RWPE1 (cell line): ENCODE measurements at places on chromosomes 16 and 17.

DNA sequence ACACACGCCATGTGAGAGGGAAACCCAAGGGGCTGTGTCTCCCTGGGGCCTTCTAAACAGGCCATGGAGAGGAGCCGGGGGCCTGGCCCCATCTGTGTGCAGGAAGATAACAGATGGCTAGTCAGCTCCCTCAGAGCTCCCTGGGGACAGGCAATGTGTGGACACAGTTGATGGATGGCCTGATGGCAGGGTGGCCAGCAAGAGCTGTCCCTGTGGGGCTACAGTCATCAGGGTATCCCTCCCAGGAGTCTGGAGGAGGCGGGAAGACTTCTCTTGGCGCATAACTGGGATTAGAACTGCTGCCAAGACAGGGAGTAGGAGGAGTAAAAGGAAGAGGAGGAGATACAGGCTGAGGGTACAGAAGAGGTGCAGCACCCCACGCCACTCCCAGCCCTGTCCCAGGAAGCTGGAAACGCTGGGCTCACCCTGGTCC is 17.3 kb downstream of the MYO18A start:
- DNase-seq, result no peak

DNA sequence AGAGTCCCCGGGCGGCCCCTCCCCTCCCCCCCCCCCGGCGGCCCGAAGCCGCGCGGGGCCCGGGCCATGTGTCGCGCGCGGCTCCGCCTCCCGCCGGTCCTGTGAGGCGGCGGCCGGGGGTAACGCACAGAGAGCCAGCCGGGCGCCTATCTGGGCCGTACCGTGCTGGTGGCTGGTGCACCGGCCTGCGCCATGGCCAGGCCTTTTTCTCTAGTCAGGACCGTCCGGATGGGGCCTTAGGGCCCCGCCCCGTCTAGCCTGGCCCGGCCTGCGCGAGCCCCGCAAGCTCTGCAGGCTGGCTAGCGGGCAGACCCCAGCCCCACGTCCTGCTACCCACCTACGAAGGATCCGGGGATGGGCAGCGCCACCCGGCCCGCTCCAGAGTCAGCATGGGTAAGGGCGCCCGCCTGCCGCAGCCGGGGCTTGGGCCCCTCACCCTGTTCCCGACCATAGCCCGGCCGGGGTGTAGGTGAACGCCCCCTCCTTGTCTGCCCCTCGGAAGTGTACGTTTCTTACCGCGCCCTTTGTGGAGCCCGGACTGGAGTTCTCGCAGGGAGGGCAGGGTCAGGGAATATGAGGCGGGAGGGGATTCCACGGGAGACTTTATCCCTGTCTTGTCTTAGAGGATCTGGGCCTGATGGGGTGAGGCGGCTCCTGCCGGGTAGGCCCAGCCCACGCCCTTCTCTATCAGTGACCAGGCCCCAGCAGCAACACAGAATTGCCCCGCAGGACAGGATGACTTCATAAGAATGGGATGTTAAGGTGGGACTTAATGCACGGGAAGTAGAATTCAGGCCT is at the start of gene CENPT:
Gene CENPT (minus strand): TSS at position 630 of the 798 bp plus-strand sequence. CDS start 13,834 bp downstream, outside the sequence.
- DNase-seq, result peak; percentile 75

DNA sequence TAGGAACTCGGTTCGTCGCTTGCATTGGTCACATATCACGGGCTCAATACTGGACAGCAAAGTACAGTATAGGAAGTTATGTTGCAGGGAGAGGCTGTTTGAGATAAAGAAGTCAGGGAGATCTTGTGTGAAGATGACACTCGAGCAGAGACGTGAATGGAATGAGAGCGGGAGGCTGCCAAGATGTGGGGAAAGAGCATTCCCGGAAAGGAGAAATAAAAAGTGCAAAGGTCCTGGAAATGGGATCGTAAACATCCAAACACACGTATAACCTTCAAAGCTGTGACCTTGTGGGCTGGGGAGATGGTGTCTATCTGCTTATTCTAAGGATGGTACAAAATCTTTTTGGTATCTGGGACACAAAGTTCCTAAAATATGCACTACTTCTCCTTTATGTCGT is 43.0 kb upstream of the MYOCD start:
- no peak for DNase-seq

- DNase-seq, result no peak
Observed at GRCh38 chr16:89598199-89598598, 15.2 kb upstream of the DPEP1 start.

- no peak for DNase-seq
Observed at GRCh38 chr17:34374457-34374856, 11.4 kb upstream of the CCL1 start.

DNA sequence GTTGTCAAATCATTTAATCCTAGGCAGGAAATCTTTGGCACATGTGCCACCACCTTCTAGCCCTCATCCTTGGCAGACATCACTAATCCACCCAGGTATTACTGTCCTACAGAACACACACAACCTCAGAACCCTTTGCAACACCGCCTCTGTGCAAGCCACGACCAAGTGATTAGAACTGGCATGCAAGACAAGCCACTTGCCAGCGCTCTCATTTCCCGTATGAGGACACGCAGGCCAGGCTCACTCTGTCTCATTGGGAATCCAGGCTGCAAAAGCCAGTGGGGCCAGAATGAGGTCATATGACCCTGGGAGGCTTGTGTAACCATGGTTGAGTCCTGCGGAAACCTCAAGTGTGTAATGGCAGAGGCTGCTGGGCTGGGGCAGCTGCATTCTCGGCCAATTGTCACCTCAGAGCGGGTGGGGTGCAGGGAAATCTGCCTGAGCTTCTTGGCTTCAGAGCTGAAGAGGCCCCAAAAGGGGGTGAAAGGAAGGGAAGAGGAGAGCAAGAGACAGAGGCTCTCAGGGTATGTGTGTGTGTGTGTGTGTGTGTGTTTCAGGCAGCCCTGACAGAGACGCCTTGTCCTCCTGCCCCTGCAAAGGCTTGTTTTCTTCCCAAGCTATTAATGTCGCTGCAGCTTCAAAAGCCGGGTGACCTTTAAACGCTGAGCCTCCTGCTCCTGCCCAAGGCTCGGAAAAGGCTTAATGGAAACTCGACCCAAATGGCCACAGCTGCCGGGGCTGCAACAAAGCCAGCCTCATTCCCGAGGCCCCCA is 43.2 kb upstream of the MRPS23 start:
- peak; percentile 79 for DNase-seq

GRCh38 chr17:31580316-31580705 is 188.8 kb downstream of the RAB11FIP4 start:
- no peak for DNase-seq

DNA sequence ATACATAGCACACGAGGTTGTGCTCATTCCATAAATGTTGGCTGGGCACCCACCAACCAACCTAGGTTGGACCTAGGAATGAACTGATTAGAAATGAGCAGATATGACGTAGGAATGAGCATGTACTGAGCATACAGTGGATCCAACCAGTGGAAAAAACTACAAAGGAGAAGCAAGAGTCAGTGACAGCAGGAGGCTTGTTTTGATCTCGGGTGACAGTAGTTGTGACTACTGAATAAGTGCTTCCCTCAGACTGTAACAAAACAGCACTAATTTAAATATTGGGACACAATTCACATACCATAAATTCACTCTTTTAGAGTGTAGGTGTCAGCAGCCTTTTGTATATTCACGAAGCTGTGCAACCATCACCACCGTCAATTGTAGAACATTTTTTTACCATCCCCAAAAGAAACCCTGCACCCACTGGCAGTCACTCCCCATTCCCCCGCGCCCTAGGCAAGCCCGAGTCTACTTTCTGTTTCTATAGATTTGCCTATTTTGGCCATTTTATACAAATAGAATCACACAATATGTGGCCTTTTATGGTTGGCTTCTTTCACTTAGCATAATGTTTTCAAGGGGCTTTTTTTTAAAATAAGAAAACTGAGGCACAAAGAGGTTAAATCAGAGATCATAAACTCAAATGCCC is 7.0 kb downstream of the VAC14 start:
- no peak for DNase-seq

DNA sequence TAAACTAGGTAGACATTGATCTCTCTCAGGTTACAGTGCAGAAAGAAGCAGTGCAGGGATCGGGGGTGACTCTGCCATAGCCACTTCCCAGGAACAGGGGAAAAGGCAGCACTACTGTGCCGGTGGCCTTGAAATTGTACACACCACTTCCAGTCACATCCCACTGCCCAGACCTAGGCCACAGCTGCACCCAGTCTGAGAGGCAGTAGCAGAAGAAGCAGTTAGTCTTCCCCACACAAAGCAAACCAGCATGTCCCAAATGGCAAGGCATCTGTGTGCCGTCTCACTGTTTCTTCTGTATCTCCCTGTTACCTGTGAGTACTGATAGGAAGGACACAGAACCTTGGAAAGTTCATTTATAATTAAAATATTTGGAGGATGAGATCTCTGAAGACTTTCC is 47.0 kb downstream of the TMC6 start:
- no peak for DNase-seq

DNA sequence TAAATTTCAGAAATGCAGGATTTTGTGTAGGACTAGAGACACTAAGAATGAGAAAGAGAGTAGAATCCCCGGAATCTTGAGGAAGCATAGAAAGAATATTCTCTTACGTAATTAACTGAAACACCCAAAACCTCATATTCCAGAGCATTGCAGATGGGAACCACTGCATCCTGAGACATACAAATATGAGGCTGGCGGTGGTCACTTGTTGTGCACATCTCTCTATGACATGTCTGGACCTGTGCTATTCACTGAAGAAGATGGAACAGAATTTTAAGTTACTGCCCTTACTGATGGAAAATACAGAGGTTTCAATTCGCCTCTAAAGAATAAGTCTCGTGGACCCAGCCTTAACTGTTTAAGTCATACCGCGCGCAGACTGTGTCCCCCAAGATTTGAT is 806 bp downstream of the RAD51C start:
- no peak for DNase-seq

- no peak for DNase-seq
Observed at GRCh38 chr17:41959336-41960095, 7.1 kb upstream of the CNP start.

DNA sequence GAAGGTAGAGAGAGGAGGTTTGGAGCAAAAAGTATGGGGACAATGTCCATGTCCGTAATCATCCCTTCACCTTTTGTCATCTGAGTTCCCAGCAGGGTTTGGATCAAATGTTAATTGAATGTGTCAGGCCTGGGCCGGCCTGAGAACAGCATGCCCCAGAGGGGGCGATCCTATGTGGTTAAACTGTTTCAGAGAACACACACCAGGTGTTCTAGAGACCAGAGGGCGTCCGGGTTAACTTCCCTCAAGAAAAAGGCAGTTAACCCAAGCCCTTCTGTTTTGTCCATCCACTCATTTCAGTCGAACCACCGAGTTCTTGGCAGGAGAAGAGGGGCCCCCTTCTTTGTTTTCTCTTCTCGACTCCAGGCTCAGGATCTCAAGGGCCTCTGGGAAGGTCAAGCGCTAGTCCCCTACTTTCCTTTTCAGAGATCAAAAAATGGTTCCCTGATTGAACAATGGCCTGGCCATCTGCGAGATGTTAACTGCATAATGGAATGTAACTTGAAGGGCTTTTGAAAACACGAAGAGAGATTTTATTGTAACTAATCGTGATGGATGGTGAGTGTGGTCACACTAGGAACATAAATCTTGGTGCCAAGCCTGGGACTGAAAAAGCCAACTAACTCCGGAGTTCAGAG is 142.5 kb downstream of the IRX3 start:
- DNase-seq, result no peak

DNA sequence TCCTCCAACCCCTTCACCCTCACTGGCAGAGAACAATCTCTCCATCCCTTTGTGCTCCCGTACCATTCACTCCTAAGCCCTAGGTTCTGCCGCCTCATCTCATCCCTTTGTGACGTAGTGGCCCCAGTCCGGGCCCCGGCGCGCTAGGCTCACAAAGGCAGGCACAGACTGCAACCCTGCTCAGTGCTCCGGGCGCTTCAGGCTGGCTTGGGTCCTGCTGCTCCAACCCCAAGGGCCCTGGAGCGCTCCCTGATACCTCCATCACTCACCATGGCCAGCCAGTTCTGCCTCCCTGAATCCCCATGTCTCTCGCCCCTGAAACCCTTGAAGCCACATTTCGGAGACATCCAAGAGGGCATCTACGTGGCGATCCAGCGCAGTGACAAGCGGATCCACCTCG is at the start of gene KIF2B:
Gene KIF2B (plus strand): TSS at position 164 of the 400 bp plus-strand sequence. CDS start 107 bp downstream, at position 271.
- DNase-seq, result no peak
